ENCODE measurements at places on chromosomes 5 and 9.

DNA sequence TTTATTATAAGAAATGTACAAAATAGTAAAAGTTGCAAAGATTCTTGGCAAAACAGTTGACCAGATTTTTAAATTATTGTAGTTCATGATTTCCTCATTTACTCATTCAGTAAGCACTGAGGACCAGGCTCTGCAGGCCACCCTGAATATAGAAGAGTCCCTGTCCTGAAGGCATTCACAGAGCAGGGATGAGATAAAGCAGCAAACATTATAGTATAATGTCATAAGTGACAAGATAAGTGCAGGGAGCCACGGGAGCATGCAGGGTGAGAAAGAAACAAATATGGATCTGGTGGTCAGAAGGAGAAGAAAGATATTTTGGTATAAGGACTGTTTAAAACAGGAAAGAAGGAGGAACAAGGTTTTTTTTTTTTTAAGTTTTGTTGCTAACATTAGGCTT is 46.0 kb downstream of the PARP8 start:
- DNase-seq = no peak

DNA sequence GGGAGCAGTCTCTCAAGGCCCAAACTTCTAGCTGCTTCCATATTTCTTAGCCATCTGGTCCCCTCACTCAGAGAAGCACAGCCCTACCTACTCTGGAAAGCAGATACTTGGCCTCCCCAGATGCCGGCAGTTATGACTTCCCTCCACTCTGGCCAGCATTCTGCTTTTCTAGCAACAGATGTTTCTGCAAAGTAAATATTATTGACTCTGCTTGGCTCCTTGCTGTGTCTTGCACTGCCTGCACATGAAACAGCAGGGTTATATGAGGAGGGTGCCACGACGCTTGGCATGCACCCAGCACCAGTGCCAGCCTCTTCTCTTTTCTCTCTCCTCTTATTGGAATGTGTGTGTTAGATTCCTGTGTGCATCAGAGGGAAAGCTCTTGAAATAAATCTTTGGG is 99.7 kb downstream of the ARHGAP26 start:
- no peak for DNase-seq

GRCh38 chr9:124003636-124004349 is 7.8 kb upstream of the LHX2 start:
- no peak for DNase-seq

GRCh38 chr5:6804766-6805501 is 91.7 kb downstream of the TENT4A start:
- DNase-seq = no peak

GRCh38 chr9:3491450-3491849 is 34.4 kb downstream of the RFX3 start:
- DNase-seq = no peak

DNA sequence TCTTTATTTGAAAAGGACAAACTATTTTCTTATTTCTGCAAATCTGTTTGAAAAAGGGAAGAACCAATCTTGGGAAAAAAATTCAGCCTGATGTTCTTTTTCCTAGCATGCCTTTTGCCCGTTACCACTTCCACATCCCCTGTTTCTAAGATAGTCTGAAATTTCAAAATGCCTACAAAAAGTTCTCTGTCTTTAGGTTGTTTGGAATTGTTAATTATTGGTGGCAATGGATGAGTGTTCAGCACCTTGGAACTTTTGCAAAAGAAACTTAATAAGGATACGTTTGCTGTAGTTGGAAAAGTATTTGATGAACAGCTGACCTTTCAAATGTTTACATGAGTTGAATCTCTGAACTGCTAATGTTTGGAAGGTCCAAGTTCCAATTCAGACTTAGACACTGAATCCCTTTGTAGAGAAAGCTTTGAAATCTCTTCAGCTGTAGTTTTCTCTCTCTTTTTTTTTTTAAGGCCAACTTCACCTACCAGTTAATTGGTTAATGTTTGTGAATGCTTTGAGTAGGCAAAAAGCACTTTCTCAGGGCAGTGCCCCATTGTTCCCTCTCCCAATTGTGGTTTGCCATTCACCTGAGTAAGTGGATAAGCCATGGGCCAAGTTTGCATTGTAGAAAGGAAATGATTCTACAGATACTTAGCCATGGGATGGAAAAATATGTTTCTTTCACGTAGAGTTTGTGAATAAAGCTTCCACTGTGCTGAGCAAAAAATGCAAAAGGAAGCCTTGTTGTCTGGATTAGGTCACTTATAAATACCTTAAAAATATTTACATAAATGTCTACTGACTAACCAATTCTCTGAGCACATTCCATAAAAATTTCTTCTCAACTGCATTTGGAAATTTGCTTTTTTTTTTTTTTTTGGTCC is 156.4 kb upstream of the ELL2 start:
- no peak for DNase-seq

DNA sequence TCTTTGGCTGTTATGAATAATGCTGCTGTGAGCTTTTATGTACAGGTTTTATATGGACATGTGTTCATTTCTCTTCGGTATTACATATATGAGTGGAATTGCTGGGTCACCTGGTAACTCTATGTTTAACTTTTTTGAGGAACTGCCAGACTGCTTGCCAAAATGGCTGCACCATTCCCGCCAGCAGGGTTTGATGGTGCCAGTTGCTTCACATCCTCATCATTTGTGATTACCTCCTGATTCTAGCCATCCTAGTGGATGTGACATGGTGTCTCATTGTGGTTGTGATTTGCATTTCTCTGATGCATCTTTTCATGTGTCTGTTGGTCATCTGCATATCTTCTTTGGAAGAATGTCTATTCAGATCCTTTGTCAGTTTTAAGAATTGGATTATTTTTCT is 10.7 kb downstream of the NANS start:
- no peak for DNase-seq

- DNase-seq = no peak
These were observed 5.9 kb upstream of the ERAP2 start for GRCh38 chr5:96870094-96871026.

DNA sequence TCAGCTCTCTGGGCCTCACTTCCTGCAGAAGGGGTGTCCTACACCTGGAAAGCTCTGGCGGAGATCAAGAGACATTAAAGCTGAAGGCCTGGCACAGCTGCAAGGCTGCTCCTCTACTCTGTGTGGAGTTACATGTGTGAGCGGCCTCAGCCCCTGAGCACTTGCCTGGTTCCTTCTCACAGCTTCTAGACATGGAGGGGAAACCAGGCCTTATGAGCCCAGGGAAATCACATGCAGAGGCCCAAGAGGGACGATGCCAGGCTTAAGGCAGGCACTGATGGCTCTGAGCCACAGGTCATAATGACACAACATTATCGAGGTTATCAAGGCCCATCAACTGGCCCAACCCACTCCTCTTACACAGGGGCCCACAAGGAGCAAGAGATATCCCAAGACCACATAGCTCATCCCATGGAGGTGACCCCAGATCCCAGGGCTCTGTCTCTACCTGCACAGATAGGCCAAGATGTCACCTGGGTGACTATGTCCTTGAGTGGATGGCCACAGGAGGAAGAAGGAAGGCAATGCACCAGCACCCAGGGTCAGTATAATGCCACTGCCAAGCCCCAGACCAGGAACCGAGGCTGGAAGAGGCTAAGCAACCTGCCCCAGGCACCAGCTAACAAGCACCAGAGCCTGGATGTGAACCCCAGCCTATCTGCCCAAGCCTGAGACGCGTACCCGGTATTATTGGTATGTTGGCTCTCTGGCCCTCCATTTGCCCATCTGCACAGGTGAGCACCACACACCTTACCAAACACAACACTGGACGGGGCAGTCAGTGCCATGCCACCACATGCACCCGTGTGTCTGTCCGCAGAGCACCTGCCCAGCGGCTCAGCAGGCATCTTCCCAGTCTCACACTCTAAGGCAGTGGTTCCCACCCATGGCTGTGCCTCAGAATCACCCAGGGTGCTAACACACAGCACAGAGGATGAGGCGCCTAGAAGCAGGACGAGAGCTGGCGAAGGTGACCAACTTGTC is 143.3 kb downstream of the GABBR2 start:
- no peak for DNase-seq

GRCh38 chr9:135418161-135418560 is 61.4 kb upstream of the PPP1R26 start:
- no peak for DNase-seq

DNA sequence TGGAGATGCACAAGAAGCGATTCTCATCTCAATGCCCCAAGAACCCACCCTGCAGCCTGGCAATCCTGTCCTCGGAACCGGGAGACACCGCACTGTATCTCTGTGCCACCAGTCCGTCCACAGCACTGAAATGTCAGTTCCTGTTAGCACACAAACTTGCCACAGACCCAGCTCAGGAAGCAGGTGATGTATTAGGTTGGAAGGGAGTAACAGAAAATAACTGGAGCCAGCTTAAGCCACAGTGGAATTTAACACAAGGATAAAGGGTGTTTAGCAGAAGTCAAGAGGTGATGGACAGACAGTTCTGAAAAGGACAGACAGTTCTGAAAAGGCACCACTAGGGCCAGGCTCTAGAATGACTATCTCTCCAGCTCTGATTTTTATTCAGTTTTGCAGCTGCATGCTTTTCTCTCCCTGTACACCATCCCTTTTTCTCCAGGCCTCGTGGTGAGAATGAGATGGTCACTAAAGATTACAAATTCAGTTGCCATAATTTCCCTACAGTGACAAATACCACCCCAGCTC is 114.4 kb downstream of the ANKRD18B start:
- no peak for DNase-seq

GRCh38 chr9:121885345-121885901 is 207.7 kb downstream of the TTLL11 start:
- no peak for DNase-seq

- DNase-seq = no peak
These were observed 5.9 kb upstream of the QRFP start for GRCh38 chr9:130902204-130903185.

- no peak for DNase-seq
These were observed 200.2 kb downstream of the SLIT3 start for GRCh38 chr5:169100735-169101075.

DNA sequence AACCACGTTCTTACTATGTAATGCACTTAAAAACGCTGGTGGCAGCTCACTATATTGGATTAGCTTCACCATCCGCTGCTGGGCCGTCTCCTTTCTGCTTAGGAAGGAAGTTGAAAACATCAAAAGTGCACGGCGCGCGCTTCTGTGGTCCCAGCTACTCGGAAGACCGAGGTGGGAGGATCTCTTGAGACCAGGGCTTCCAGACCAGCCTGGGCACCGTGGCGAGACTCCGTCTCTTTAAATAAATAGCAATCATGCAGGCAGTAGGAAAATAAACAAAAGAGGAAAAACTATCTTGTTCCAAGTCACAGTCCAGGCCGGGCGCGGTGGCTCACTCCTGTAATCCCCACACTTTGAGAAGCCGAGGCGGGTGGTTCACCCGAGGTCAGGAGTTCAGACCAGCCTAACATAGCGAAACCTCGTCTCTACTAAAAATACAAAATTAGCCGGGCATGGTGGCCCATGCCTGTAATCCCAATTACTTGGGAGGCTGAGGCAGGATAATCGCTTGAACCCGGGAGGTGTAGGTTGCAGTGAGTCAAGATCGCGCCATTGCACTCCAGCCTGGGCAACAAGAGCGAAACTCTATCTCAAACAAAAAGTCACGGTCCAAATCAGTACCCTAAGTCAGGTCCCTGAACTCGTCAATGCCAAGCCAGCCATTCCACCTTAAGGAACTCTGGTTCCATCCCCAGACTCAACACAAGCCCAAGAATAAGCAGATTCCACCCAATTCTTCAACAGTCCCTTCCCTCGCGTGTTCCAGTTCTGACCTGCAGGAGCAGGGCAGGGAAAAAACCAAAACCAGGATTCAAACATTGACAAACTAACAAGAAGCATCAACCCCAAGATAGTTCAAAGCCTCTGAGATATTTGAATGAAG is 1.0 kb upstream of the GOLGA1 start:
- DNase-seq = no peak

GRCh38 chr5:135977375-135977928 is 22.7 kb upstream of the LECT2 start:
- peak; percentile 98 for DNase-seq

GRCh38 chr5:178222292-178222691 is 10.3 kb downstream of the PHYKPL start:
- DNase-seq = no peak

DNA sequence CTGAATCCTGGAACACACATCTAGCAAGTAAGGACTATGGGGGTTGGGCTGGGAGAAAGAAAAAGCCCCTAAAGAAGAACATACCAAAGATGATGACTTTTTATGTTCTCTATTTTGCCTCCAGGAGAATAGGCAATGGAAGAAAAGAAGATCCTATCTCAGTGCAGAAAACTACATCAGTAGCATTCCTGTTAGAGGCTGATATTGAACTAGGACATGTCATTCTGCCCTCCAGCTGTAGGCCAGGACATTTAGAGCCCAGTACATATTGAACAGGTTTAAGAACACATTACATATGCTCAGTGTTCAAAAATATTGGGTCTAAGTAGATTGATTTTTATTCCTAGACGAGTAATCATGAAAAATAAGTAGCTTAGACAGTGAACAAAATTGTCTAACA is 24.7 kb downstream of the PRLR start:
- no peak for DNase-seq

DNA sequence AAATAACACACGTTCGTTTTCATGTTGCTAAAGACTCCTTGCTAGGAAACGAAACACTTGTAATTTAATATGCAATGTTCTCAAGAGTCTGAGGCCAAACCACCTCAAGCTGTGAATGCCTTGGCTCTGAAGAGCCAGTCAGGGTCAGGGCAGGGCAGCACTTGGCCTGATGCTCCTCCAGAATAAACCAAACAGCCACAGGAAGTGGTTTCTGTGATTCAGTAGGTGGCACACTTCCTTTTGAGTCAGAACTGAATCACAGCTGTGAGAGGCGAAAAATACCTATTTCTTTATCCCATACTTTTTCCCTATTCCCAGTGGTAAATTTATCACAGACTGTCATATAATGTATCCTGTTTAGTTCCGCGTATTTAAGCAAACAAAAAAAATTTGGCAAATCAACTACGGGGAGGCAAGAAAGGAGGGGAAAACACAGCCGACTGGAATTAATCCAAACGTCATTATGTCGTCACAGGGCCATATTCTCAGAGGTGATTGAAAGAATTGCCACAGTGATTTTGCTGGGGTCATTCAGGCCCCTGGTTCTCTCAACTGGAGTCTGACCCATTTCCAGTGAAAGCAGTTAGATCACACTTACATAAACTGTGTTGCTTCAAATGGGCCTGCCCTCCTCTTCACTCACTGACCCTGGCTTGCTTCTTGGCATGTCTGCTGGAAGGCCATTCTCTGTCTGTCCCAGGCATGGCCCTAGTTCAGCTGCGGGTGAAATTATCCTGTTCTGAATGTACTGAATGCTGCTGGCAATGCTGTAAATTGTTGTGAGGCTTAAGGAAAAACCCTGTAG is 71.2 kb downstream of the ARRDC3 start:
- DNase-seq = peak; percentile 96

All from NCI-H460 (cell line).